ENCODE measurements at places on chromosomes 1 and 21. TPM values are rescaled to one million over a fixed set of nuclear protein-coding genes. Genes with fewer than 3 reads are reported as not detected.

DNA sequence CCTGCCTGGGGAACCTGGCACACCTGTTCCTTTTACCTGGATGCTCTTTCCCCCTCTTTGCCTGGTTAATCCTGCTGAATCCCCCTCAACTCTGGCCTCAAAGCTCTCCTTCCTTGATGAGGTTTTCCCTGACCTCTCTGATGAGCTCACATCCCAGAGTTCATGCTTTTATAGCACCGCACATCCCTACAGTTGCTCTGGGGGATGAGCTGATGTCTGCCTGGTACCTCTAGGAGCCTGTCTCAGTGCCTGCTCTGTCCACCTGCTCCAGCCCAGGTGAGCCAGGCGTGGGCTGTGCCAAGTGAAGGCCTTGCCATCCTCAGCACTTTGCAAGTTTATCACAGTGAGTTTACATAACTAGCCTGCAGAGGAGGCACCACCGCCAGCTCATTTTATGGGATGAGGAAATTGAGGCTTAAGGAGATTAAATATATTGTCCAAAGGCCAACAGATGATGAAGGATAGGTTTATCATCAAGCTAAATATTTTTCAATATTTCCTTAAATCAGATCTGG lies 58.6 kb upstream of the TMPRSS2 start:
- H3K4me3 ChIP-seq: no peak overlapping the region
- no peaks in the 10 kb centered on the region for H3K36me3 ChIP-seq
- DNase-seq: no peak
- no peaks in the 10 kb centered on the region for H3K4me1 ChIP-seq
- no peak overlapping the region for H3K27ac ChIP-seq

GRCh38 chr1:5724847-5725246 lies 267.4 kb downstream of the NPHP4 start:
- no peak overlapping the region for H3K27ac ChIP-seq
- H3K4me1 ChIP-seq: no peaks in the 10 kb centered on the region
- no peak for DNase-seq
- H3K27me3 ChIP-seq: peaks cover 76% of the 10 kb centered on the region
- no peak overlapping the region for H3K4me3 ChIP-seq

- no peak for DNase-seq
- peaks cover 5% of the 10 kb centered on the region for H3K27me3 ChIP-seq
- no peaks in the 10 kb centered on the region for H3K36me3 ChIP-seq
- H3K4me1 ChIP-seq: no peaks in the 10 kb centered on the region
- H3K27ac ChIP-seq: no peak overlapping the region
Observed at GRCh38 chr1:18090636-18091035, 17.0 kb upstream of the IGSF21 start.

DNA sequence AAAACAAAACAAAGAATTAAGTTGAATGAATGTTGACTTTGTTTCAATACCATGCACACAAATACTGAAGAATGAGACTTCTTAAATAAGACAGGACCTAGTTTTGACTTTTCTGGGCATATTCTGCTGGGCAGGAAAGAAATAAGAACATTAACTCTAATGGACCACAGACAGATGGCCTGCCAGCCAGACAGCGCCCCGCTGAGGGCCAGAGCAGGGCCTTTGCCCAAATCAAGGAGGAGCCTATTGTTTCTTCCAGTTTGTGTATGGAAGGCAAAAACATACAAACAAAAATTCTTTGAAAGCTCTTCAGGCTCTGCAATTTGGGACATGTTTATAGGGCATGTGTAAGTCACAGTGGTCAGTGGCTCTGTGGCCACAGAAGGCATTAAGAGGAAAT lies 44.4 kb upstream of the KIF26B start:
- DNase-seq: no peak
- no peaks in the 10 kb centered on the region for H3K4me1 ChIP-seq
- H3K27me3 ChIP-seq: peaks cover 27% of the 10 kb centered on the region
- no peak overlapping the region for H3K4me3 ChIP-seq
- H3K27ac ChIP-seq: no peak overlapping the region
- H3K36me3 ChIP-seq: no peaks in the 10 kb centered on the region

GRCh38 chr21:21200103-21200938 lies 202.1 kb downstream of the NCAM2 start:
- no peaks in the 10 kb centered on the region for H3K4me1 ChIP-seq
- DNase-seq: peak; percentile 44
- no peaks in the 10 kb centered on the region for H3K27me3 ChIP-seq
- no peak overlapping the region for H3K27ac ChIP-seq

GRCh38 chr1:180309338-180309737 lies 79.3 kb downstream of the LHX4 start:
- H3K27ac ChIP-seq: peak overlapping the region; percentile 42
- H3K4me3 ChIP-seq: no peak overlapping the region
- H3K27me3 ChIP-seq: no peaks in the 10 kb centered on the region
- no peak for DNase-seq
- H3K4me1 ChIP-seq: peaks cover 28% of the 10 kb centered on the region

GRCh38 chr1:155104605-155105534 lies 22.8 kb upstream of the EFNA1 start:
- H3K36me3 ChIP-seq: no peaks in the 10 kb centered on the region
- no peaks in the 10 kb centered on the region for H3K4me1 ChIP-seq
- H3K27me3 ChIP-seq: no peaks in the 10 kb centered on the region
- no peak overlapping the region for H3K4me3 ChIP-seq
- DNase-seq: no peak

- H3K4me1 ChIP-seq: no peaks in the 10 kb centered on the region
- no peak overlapping the region for H3K27ac ChIP-seq
- H3K36me3 ChIP-seq: no peaks in the 10 kb centered on the region
- no peak overlapping the region for H3K4me3 ChIP-seq
- DNase-seq: no peak
Observed at GRCh38 chr1:211415700-211416099, 76.3 kb downstream of the RD3 start.

DNA sequence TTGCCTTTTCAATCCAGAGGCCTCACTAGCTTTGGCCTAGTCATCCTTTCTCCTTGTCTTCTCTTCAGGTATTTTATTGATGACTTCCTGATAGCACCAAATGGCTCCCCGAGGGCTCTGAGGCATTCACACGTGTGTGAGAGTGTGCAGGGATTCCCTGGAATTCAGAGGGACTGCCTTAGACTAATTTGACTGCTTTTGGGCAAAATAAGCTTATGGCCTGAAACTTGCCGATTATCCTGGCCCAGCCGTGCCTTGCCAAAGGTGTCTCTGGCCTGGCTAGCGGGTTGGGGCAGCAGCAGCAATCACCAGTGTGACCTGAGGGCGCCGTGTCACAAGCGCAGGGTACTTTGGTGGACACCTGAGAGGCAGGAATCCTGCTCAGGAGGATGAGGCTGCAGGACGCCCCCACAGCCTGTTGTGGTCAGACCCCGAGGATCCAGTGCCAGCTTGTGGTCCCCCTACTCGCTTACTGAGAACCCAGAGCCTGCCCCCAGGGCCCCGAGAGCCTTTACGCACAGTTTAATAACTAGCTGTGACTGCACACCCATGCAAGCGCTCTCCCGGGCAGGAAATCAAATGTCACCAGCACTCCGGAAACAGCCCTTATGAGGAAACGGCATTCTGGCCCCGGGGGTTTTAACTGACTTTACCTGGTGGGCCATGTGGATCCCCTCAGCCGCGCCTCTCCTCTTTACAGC lies 62.8 kb upstream of the PDE9A start:
- no peak overlapping the region for H3K4me3 ChIP-seq
- H3K27ac ChIP-seq: no peak overlapping the region
- H3K27me3 ChIP-seq: no peaks in the 10 kb centered on the region

- H3K36me3 ChIP-seq: no peaks in the 10 kb centered on the region
- no peak overlapping the region for H3K27ac ChIP-seq
- no peaks in the 10 kb centered on the region for H3K27me3 ChIP-seq
- no peaks in the 10 kb centered on the region for H3K4me1 ChIP-seq
- H3K4me3 ChIP-seq: no peak overlapping the region
- DNase-seq: no peak
Observed at GRCh38 chr1:37901191-37901892, 42.0 kb upstream of the MTF1 start.

GRCh38 chr1:98781906-98782305 lies 120.4 kb downstream of the SNX7 start:
- no peak overlapping the region for H3K4me3 ChIP-seq
- no peaks in the 10 kb centered on the region for H3K4me1 ChIP-seq
- no peak for DNase-seq
- H3K36me3 ChIP-seq: no peaks in the 10 kb centered on the region
- no peaks in the 10 kb centered on the region for H3K27me3 ChIP-seq

GRCh38 chr1:243806310-243806709 lies 43.7 kb downstream of the AKT3 start:
- H3K27ac ChIP-seq: no peak overlapping the region
- H3K27me3 ChIP-seq: no peaks in the 10 kb centered on the region
- DNase-seq: no peak
- H3K36me3 ChIP-seq: peaks cover under 1% of the 10 kb centered on the region

- no peaks in the 10 kb centered on the region for H3K4me1 ChIP-seq
- no peaks in the 10 kb centered on the region for H3K27me3 ChIP-seq
- no peaks in the 10 kb centered on the region for H3K36me3 ChIP-seq
- DNase-seq: no peak
Observed at GRCh38 chr1:230195199-230195598, 128.2 kb downstream of the GALNT2 start.

GRCh38 chr1:218692808-218693207 lies 347.7 kb downstream of the TGFB2 start:
- no peak for DNase-seq
- no peak overlapping the region for H3K27ac ChIP-seq
- no peaks in the 10 kb centered on the region for H3K4me1 ChIP-seq
- H3K4me3 ChIP-seq: no peak overlapping the region
- H3K36me3 ChIP-seq: no peaks in the 10 kb centered on the region

GRCh38 chr1:178500091-178500770 lies 3.5 kb upstream of the CLEC20A start:
- no peaks in the 10 kb centered on the region for H3K4me1 ChIP-seq
- H3K36me3 ChIP-seq: no peaks in the 10 kb centered on the region
- no peak overlapping the region for H3K4me3 ChIP-seq
- no peak for DNase-seq
- no peak overlapping the region for H3K27ac ChIP-seq
- H3K27me3 ChIP-seq: no peaks in the 10 kb centered on the region

- DNase-seq: peak; percentile 15
- peak overlapping the region; percentile 84 for H3K27ac ChIP-seq
- H3K4me3 ChIP-seq: no peak overlapping the region
- H3K36me3 ChIP-seq: no peaks in the 10 kb centered on the region
- H3K4me1 ChIP-seq: peaks cover 38% of the 10 kb centered on the region
Observed at GRCh38 chr1:209900734-209901133, 37.3 kb upstream of the SYT14 start.

GRCh38 chr1:202616355-202616915 lies 93.8 kb downstream of the SYT2 start:
- no peak for DNase-seq
- H3K4me1 ChIP-seq: no peaks in the 10 kb centered on the region
- no peak overlapping the region for H3K27ac ChIP-seq
- no peaks in the 10 kb centered on the region for H3K36me3 ChIP-seq
- H3K27me3 ChIP-seq: no peaks in the 10 kb centered on the region

- peaks cover 13% of the 10 kb centered on the region for H3K27me3 ChIP-seq
- H3K27ac ChIP-seq: no peak overlapping the region
- DNase-seq: no peak
- H3K4me1 ChIP-seq: no peaks in the 10 kb centered on the region
Observed at GRCh38 chr1:56910441-56910985, 55.3 kb downstream of the C8B start.

DNA sequence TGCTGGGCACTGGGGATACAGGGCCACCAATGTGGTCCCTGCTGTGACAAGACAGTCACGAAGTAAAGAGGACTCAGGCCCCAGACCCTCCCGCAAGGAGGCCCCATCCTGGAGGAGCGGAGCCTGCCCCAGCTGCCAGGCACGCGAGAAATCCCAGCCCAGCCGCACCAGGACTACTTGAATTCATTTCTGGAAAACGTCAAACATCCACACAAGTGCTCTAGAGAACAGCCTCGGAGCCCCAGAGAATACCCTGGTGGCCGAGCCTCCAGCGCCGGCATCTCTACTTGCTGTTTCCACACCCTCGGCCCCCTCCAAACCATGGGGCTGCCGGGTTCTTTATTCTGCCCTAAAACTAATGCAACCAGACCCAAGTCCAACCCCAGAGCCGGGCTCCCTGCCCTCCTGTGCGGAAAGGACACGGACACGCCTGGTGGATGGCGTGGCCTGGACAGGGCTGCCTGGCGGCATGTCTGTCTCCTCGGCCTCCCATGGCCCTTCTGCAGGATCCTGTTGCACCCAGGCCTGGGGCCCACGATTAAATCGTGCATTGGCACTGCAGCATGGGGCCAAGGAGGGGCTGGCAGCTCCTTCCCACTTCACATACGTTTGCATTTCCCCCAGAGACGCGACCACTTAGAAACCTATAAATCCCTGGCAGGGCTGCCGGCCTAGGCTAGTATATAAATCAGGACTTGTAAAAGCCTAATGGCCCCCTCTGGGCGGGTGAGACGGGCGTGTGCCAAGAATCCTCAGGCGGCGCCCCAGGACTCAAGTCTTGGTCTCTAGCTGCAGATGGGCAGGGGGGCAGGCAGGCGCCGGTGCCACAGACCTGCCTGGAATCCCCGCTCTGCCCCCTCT lies 41.2 kb downstream of the DMRTB1 start:
- peaks cover 17% of the 10 kb centered on the region for H3K27me3 ChIP-seq
- DNase-seq: no peak
- H3K27ac ChIP-seq: no peak overlapping the region
- H3K4me1 ChIP-seq: no peaks in the 10 kb centered on the region

DNA sequence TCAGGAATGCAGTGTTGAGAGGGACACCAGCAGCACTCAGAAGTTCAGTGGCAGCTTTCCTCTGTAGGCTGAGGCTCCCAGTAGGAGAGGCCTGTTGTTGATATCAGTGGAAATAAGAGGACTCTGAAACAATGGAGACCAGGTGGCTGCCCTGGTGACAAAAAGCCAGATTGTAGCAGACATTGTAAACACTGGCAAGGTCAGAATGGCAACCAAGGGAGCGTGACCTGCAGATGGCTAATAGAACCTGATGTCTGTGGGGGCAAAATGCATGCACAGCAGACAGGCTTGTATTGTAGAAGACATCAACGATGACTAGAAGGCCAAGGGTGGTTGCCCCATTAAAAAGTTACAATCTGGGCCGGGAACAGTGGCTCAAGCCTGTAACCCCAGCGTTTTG lies 53.1 kb upstream of the GPR37L1 start:
- H3K27ac ChIP-seq: no peak overlapping the region
- H3K4me1 ChIP-seq: peaks cover 18% of the 10 kb centered on the region

Gene TRIM62
- 14.3 TPM for total RNA-seq

Gene LYPD8
- total RNA-seq: 1.4 TPM

Gene LPAR3
- not detected for total RNA-seq

Gene MSH4
- 0.50 TPM for total RNA-seq

Gene KCNA2
- total RNA-seq: not detected

Gene KANK4
- 2.0 TPM for total RNA-seq

Gene RGSL1
- not detected for total RNA-seq

Gene OR10J1
- not detected for total RNA-seq

Gene CAPN8
- total RNA-seq: 94.7 TPM

Gene GIPC2
- 0.30 TPM for total RNA-seq
